Small intestine (tissue), 16 donors: ENCODE measurements at places on chromosomes 1 and 21. TPM values are rescaled to one million over a fixed set of nuclear protein-coding genes. Genes with fewer than 3 reads are reported as not detected.

Gene IRF6
- polyA plus RNA-seq = 74.4 TPM

Gene MMEL1
- polyA plus RNA-seq = 7.6 TPM

Gene ILF2
- 58.1 TPM for polyA plus RNA-seq

Gene ABCA4
- 4.3 TPM for polyA plus RNA-seq

Gene C1orf226
- polyA plus RNA-seq = 14.1 TPM

Gene ZMYND12
- polyA plus RNA-seq = 0.89 TPM

Gene SLFNL1
- 0.77 TPM for polyA plus RNA-seq

Gene KNCN
- polyA plus RNA-seq = not detected

Gene PDE4B
- 4.4 TPM for polyA plus RNA-seq

Gene CYP4A11
- polyA plus RNA-seq = 0.16 TPM

Gene MCM3AP
- 75.4 TPM for polyA plus RNA-seq

Gene DMRTA2
- 0.03 TPM for polyA plus RNA-seq

Gene FCRL1
- 1.00 TPM for polyA plus RNA-seq

Gene PITHD1
- polyA plus RNA-seq = 46.2 TPM

Gene NBPF20
- polyA plus RNA-seq = 1.1 TPM

Gene ARHGEF10L
- 62.1 TPM for polyA plus RNA-seq
